ENCODE measurements at places on chromosomes 6 and 20.

- no peak for DNase-seq
Observed at GRCh38 chr20:11738852-11739251, 178.8 kb upstream of the BTBD3 start.

- no peak for DNase-seq
Observed at GRCh38 chr20:8901237-8902025, 167.5 kb upstream of the PLCB4 start.

- no peak for DNase-seq
Observed at GRCh38 chr20:16390991-16391390, 182.3 kb downstream of the KIF16B start.

GRCh38 chr6:150410399-150410798 is 41.6 kb downstream of the IYD start:
- no peak for DNase-seq

- peak; percentile 75 for DNase-seq
Observed at GRCh38 chr6:16698997-16699868, 62.0 kb downstream of the ATXN1 start.

DNA sequence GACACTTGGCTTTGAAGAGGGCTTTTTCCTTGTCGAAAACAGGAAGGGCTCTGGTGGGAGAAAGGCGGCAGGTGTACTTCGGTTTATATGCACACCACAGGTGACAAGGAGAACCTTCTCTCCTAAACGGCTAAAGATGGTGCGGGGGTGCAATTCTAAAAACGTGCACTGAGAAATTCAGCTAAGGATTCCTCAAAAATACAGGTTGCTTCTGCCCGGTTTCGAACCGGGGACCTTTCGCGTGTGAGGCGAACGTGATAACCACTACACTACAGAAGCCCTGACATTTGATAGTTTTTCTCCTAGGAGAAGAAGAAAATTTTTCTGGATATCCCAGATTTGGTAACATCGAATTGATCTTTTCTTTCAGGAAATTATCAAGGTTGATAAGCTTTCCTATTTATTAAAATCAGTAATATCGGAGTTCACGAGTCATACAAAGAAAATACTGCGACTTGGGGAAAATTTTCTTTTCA is 32.0 kb downstream of the POM121L2 start:
- DNase-seq = peak; percentile 35

DNA sequence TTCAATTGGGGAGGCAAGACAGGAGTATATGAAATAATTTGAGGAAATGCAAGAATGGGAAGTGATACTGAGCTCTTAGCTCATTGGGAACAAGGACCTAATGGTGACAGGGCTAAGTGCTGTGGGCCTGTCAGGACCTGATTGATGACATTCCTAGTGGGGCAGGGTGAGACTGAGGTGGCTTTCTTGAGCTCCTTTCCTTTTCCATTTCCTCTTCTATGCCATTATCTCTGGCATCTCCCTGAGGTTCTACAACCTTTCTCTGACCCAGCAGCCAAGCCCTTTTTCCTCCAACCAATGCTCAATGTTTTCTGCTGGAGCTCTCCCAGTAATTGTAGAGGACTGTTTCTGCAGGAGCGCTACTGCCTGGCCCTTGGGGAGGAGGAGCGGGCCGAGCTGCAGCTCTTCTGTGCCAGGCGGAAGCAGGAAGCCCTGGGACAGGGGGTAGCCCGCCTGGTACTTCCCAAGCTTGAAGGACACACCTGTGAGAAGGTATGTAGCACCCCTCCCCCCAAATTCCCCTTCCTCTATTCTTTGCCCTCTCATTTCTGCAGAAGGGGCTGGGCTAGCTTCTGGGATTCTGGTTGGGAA is 2.8 kb upstream of the TOMM6 start:
- no peak for DNase-seq

DNA sequence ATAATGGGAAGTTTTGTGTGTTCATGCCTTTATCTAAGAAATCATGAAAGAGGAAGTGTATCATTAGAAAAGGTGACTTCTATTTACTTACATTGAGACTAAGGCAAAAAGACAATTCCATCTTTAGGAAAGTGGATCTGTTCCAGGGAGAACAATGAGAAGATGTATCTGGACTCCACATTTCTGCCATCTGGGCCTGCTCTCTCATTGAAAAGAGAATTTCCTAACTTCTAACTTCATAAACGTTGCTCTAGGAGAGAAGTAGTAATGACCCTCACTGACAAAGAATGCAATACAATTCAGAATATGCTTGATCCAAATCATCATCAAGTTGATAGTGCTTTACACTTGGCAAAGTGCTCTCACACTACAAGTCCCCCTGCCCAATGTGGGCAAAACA is 294.2 kb downstream of the OGFRL1 start:
- DNase-seq = no peak

DNA sequence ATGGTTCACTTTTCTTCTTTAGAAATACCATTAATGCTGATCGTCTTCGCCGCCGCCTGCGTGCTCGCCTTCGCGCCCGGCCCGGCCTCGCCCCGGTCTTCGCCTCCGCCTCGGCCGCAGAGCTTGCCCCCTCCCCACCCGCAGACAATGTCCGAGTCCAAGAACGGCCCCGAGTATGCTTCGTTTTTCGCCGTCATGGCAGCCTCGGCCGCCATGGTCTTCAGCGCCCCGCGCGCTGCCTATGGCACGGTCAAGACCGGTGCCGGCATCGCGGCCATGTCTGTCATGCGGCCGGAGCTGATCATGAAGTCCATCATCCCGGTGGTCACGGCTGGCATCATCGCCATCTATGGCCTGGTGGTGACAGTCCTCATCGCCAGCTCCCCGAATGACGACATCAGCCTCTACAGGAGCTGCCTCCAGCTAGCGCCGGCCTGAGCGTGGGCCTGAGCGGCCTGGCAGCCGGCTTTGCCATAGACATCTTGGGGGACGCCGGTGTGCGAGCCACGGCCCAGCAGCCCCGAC is 4.8 kb upstream of the PRPH2 start:
- no peak for DNase-seq

DNA sequence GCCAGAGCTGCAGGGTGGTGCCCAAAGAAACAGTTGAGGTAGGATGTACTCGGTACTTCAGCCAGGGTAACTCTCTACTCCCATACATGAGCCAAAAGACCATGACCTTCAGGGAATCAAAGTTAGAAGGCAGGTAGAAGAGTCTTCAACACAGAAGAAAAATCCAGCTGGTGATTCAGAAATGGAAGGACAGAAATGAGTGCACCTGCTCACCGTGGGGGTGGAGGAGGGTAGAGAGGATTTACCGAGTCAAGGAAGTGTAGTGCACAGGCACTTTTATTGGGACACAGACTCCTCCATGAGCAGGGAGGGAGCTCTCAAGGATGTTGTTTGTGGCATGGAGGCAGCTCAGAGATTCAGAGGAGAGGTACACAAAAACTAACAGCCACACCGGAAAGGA is 330.3 kb upstream of the PRDM1 start:
- DNase-seq = no peak

DNA sequence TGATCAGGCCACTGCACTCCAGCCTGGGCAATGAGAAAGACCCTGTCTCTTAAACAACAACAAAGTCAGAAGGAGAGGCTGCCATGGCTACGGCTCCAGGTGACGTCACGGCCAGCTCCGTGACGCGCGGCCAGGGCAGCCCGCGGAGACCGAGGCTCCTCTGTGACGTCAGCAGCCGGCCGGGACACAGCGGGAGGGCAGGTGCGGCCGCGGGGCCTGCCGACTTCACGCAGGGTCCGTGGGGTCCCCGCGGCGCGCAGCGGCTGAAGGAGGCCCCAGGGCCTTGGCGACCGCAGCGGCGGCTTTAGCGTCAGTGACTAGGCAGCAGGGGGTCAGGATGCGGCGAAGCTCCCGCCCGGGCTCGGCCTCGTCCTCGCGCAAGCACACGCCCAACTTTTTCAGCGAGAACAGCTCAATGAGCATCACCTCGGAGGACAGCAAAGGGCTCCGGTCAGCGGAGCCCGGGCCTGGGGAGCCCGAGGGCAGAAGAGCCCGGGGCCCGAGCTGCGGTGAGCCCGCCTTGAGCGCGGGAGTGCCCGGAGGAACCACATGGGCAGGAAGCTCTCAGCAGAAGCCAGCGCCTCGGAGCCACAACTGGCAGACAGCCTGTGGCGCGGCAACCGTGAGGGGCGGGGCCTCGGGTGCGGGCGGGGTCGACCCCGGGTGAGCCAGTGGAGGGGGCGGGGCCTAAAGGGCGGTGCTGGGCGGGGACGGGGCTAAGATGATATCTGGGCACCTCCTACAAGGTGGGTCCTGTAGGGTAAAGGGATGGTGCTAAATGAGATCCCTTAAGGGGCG is at the start of gene SPAG4:
Gene SPAG4, plus strand, starts transcription at position 163 of the 798 bp plus-strand sequence. Its CDS starts 175 bp downstream, at position 338.
- peak; percentile 55 for DNase-seq
